ENCODE measurements at places on chromosomes 1 and 21. TPM values are rescaled to one million over a fixed set of nuclear protein-coding genes. Genes with fewer than 3 reads are reported as not detected.

The HAX1 gene
- 117 TPM for total RNA-seq

The NR5A2 gene
- total RNA-seq = under 0.01 TPM

The ADGRL4 gene
- total RNA-seq = 92.6 TPM

The TRIM45 gene
- 2.4 TPM for total RNA-seq

The NR1I3 gene
- total RNA-seq = not detected

The SPATA21 gene
- total RNA-seq = not detected

The ARMH1 gene
- 0.59 TPM for total RNA-seq

The CELA3A gene
- total RNA-seq = not detected

The PAPPA2 gene
- total RNA-seq = 15.4 TPM

The EFNA1 gene
- total RNA-seq = 0.37 TPM

The ZNF691 gene
- 8.6 TPM for total RNA-seq

The MMEL1 gene
- total RNA-seq = not detected

All from smooth muscle cell of the umbilical artery (primary cell).